ENCODE measurements at places on chromosomes 5 and 9. TPM values are rescaled to one million over a fixed set of nuclear protein-coding genes. Genes with fewer than 3 reads are reported as not detected.

NR2F1-AS1 gene
- 107 TPM for total RNA-seq

COL23A1 gene
- 0.94 TPM for total RNA-seq

TYRP1 gene
- 0.31 TPM for total RNA-seq

SARDH gene
- 4.7 TPM for total RNA-seq

DROSHA gene
- 125 TPM for total RNA-seq

LRRC70 gene
- 8.5 TPM for total RNA-seq

GLRA1 gene
- total RNA-seq, result not detected

SAXO1 gene
- total RNA-seq, result under 0.01 TPM
